Caudate nucleus (tissue), 63 donors: ENCODE measurements at places on chromosomes 3 and 15.

GRCh38 chr3:170247875-170248274, 25.7 kb downstream of the PRKCI start:
- DNase-seq = no peak

DNA sequence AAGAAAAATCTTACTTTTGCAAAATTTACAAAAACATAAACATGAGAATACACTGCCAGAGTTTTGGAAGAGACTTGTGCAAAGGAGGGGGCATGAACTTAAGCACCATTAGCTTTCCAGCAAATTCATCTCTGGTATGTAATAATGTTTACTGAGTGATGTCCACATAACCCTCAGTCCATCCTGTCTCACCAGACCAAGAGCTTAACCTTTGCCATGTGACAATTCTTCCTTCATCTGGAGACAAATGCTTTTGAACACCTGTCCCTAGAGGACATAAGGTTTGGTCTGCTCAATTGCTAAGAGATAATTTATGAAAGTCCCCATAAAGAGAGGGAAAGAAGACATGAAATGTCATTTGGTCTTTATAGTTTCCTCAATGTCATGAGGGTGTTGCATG, 412.3 kb downstream of the ERC2 start:
- DNase-seq = no peak

- no peak for DNase-seq
Measured at GRCh38 chr3:53597136-53597915, 102.9 kb downstream of the CACNA1D start.

GRCh38 chr3:71672807-71673206, 52.4 kb downstream of the EIF4E3 start:
- DNase-seq = no peak

DNA sequence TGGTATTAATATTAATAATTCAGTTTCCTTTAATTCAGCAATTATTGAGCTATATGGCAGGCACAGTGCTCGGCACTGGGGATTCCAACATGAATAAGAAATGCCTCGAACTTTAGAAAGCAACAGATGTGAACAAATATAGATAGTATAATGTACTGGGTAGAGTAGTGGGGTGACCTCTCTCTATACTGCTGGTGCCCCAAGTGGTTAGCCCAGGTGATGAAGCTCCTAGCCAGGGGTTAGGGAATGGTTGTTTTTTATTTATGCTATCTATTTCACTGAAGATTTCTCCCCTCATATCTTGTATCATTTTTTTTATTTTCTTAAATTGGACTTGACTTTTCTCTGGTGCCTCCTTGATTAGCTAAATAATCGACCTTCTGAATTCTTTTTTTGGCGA, 62.1 kb downstream of the BHLHE40 start:
- no peak for DNase-seq

- DNase-seq = no peak
Measured at GRCh38 chr15:78982736-78983135, 37.9 kb upstream of the CTSH start.

- DNase-seq = no peak
Measured at GRCh38 chr3:68103811-68104210, 449.4 kb upstream of the SUCLG2 start.

- DNase-seq = no peak
Measured at GRCh38 chr3:192220915-192221314, 506.4 kb downstream of the FGF12 start.

DNA sequence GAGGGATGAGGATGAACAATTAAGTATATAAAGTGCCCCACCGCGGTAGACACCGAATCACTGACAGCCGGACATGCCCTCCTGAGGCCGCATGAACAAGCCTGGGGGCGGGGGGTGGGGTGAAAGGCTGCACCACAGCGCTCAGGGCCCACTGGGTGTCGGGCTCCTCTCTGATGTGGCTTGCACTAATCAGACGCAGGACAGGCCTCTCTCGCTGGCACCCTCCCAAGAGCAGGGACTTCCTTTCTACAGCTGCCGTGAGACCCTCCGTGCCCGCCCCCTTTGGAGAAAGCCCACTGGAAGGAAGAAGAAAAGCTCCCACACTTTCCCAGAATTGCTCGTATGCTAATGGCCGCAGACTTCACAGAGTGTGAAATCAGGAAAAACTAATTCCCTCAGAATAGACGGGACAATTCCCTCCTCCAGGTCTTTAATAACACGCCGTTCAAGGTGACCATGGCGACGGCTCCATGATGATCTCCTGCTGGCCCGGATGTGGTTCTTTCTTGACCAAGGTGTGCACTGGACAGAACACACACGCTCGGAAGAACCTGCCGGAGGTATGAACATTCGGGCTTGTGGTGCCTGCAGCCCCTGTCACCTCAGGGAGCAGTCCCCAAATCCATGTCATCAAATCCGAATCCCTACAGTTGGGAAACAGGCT, 32.0 kb downstream of the IQSEC1 start:
- no peak for DNase-seq

DNA sequence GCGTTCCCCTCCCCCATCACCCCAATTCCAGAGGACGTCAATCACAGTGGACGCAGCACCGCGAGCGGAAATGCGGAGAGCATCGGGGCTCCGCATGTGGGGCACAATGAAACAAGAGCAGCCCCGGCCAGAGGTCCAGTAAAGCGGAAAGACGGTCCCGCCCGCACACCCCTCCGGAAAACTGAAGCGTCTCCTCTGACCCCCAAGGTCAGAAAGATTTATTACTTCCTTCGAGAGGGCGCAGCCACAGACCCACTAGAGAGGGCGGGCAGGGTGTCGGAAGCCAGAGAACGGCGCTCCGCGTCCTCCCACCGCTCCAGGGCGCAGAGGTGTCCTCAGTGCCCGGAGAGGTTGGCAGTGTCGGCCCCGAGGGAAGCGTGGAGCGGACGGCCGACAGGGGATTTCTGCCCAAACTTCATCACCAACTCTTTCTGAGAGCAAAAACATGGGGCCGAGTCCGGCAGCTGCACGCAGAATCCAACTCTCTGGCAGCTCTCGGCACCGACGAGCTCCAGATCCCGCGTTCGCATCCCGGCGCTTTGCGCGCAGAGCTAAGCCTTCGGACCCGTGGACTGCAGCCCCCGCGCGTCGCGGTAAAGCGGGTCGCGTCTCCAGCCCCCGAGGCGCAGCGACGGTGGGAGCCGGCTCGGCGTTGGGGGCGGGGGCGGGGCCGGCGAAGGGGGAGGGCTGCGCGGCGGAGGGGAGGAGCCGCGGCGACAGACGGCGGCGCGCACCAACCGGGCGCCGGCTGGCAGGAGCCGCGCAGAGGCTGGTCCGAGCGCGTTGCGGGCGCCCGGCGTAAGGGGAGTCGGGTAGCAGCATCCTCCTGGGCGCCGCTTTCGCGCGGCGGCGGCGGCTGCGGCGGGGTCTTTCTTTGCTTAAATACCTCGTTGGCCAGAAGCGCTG, at the start of gene CHST2:
Gene CHST2 (plus strand): TSS at position 763 of the 906 bp plus-strand sequence. CDS start 1,046 bp downstream, outside the sequence.
- peak; percentile 53 for DNase-seq
